ENCODE measurements at places on chromosomes 1 and 21. TPM values are rescaled to one million over a fixed set of nuclear protein-coding genes. Genes with fewer than 3 reads are reported as not detected.

DNA sequence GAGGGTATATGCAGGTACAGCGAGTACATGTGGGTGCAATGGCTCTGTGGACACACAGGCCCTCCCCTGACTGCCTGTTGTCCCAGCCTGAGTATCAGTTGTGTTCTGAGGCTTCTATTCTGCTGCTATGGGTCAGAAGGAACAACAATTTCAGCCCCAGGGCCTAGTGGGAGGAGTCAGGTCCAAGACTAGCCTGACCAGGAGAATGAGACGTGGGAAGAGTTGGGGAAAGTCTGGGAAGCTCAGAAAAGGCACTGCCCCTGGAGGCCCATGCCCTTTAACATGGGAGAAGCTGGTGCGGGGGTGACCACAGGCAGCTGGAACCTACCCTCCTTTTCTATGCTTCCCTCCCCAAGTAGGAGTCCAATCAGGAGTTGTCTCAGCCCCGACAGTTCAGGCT, 7.7 kb downstream of the IGSF8 start:
- no peak for DNase-seq

DNA sequence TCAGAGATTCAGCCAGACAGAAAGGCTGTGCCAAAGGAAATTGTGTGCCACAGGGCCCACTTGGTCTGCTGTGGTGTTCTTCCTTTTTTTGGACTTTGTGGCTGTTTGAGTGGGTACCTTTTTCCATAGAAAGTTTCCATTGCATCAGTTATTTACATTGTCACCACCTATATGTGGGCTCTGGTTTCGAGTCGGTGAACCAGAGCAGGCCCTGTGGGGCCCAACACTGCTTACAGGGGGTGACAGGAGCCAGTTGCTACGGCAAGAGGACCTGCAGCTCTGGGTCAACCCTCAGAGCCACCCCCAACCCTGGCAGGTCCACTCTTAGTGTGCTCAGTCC, 157.0 kb upstream of the EDN2 start:
- no peak for DNase-seq

DNA sequence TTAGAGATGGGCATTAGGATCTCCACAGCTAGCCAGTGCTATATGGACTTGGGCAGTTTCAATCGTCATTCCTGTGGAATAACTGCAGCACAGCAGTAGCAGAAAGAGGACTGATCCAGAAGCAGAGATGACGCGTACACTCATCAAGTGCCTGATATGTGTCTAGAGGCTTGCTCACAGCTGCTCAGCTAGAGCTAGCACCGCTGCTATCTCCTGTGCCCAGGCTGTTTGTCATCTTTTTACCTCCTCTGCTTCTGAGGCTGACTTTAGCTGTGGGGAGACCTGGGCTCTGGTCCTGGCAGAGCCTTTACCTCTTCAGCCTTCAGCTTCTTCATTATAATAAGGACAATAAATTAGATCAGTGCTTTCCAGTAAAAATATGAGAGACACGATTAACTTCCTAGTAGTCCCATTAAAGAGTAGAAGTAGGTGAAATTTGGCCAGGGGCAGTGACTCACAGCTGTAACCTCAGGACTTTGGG, 5.3 kb downstream of the TENT5C start:
- peak; percentile 24 for DNase-seq

GRCh38 chr1:101474039-101474665, 237.3 kb downstream of the S1PR1 start:
- DNase-seq, result peak; percentile 51

- peak; percentile 90 for DNase-seq
Measured at GRCh38 chr1:153568367-153569099, 2.9 kb upstream of the S100A2 start.

HSPB7 gene
- 2,165 TPM for polyA plus RNA-seq

GRCh38 chr1:10788592-10789006, 7.8 kb downstream of the CASZ1 start:
- DNase-seq, result peak; percentile 64

GRCh38 chr1:151820940-151821339, 10.7 kb downstream of the RORC start:
- no peak for DNase-seq

- peak; percentile 49 for DNase-seq
Measured at GRCh38 chr1:214372092-214372491, 91.1 kb downstream of the SMYD2 start.

- DNase-seq, result no peak
Measured at GRCh38 chr1:105678334-105678733, 1378.1 kb upstream of the PRMT6 start.

DNA sequence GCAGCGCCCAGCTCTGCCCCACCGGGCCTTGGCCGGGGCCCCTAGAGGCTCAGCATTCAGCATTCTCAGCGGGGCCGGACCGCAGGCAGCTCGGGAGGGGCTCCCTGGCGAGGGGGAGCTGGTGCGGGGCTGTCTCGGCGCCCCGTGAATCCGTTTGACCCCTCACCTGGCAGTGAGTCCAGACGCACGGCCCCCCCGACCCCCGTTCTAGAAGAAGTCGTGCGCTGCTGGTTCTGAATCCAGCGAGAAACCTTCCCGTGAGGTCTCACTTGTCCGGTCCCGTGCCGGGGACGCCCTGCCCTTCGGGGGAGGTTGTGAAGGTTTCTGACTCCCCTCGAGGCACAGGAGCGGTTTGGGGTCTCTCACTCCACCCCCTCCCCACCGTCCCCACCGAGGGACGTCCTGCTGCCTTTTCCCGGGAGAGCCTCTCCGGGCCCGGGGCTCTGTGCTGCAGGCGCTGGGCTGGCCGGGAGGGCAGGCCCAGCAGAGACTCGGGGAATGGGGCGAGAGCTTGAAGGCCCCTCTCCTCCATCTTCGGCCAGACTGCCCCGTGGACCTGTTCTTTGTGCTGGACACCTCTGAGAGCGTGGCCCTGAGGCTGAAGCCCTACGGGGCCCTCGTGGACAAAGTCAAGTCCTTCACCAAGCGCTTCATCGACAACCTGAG, 655 bp downstream of the COL6A1 start:
- peak; percentile 25 for DNase-seq

DNA sequence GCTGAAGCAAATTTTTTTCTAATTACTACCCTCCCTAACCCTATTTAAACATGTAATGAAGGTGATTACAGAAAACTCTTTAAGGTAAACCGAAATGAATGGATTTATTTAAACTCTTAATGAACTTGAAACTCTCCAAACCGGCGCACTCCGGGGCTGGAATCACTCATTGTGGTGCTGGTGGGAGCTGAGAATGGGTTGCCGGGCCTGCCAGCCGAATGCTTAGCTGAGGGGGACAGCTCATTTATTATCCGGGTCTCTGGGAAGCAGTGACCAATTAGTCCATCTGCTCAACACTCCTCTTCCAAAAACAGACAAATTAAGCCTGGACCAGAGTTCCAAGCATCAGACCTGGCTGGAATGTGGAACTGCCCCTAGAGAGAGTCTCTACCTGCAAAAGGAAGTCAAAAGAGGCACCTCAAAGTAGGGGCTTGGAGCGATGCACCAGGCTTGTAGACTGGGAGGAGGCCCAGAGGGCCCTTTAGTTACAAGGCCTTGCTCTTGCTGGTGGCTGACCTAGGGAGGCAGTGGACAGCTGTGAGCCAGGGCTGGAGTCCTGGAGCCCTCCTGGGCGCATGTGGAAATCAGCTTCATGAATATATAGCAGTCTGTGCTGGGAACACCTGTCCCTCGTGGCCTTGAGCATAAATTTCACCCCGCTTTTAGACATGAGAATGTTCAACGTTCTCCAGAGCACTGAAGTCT, 320.7 kb downstream of the AJAP1 start:
- no peak for DNase-seq

FRRS1 gene
- polyA plus RNA-seq, result 1.2 TPM

- no peak for DNase-seq
Measured at GRCh38 chr1:91876040-91876470, 9.9 kb downstream of the TGFBR3 start.

CYYR1 gene
- 4.9 TPM for polyA plus RNA-seq

DNA sequence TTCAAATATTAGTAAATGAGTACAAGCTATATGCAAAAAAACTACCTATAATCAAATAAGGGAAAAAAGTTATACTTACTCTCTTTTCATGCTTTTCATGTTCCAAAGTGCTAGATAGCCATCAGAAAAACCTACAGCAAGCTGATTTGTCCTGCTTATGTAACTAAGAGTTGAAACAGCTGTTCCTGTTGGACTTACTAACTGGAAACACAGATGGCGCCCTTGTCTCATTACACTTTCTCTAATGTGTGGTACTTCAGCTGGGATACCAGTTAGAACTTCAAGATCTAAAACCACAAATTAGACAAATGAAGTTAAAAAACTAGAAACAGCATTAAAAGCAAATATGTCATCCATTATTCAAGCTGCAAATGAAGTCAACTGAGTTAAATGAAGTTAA, 24.3 kb downstream of the AHCTF1 start:
- peak; percentile 71 for DNase-seq

LDLRAD1 gene
- polyA plus RNA-seq, result not detected

PAQR6 gene
- 23.3 TPM for polyA plus RNA-seq

- no peak for DNase-seq
Measured at GRCh38 chr1:7459914-7460313, 311.2 kb upstream of the VAMP3 start.
